ENCODE measurements at places on chromosomes 13 and 19.

DNA sequence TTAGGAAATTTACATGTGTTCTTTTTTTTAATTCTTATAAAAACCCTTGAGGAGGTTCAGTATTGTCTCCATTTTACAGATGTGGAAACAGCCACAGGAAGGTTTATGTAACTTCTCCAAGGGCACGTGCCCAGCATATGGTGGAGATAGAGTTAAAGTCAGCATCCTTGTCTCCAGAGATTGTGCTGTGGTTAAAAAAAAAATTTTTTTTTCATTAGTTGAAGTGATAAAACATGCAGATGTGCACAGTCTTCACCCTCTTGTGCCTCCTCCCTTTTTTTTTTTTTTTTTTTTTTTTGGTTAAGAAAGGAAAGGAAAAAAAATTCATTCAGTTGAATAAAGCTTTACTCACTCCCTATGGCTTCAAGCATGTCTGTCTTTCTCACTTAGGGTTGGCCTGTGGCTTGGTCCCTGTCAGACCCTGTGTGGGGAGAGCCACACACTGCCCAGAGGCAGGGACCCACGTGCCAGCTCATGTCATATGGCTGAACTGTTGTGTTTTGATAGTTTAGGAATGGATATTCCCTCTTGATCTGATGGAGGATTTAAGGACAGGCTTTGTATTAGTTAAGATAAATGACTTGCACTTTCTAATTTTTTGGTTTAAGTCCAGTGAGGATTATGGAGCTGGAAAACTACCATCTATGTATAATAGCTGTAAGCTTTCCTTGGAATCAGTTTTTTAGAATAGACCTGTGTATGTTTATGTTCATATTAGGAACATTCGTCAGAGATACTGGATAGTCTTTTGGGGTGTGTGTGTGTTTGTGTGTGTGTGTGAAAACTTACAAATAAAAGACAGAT is 19.3 kb downstream of the RNASEH2B start:
- no peak for DNase-seq

DNA sequence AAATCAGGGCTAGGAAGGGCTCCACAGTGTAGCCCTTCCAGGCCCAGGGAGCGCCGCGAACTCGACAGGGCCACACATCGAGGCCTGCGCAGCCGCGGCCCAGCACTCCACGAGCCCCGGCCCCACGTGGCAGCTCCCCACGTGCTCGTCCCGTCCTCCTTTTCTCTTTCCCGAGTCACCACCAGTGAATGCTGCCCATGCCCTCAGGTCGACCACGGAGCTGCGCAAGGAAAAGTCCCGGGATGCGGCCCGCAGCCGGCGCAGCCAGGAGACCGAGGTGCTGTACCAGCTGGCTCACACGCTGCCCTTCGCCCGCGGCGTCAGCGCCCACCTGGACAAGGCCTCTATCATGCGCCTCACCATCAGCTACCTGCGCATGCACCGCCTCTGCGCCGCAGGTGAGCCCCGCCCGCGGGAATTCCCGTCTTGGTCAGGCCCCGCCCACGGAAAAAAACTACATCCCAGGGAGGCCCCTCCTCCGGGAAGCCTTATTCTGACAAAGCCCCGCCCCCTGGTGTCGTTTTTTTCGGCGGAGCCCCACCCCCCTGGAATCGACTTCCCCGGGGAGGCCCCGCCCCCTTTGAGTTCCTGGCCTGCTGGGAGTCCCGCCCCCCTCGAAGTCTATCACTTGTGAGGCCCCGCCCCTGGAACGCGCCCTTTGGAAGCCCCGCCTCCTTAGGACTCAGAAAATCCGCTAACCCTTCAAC is 7.0 kb downstream of the HIF3A start:
- DNase-seq: no peak

GRCh38 chr19:38081547-38082255 is 142.3 kb downstream of the DPF1 start:
- DNase-seq: no peak

DNA sequence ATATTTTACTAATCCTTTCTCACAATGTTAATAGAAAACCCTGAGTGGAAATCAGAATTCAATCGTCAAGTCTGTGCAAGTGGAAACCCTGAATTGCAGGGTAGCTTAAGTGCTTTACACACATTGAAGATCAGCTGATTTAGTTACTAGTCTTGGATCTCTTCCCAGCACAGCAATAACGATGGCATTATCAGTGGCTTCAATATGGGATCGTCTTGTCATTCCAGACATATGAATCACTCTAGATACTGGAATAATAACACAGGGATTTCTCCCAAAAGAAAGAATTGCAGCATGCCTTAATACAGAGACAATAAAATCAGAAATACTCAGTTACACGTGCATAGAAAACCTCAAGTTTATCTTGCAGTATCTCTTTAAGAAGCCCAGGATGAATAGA is 12.6 kb upstream of the METTL21C start:
- DNase-seq: no peak

DNA sequence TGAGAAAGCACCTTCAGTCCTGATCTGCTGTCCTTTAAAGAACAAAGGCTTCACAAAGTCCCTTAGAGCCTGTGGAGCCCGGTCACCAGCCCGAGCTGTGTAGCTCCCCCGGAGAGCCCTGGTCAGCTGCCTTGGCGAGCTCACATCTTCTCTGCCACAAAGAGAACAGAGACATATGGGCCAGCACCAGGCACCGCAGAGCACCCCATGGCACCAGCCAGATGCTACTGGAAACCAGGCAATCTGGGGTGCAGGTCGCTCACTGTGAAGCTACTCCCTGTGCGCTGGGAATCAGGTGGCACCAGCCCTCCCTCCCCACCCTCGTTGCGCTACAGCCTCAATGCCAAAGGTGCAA is 44.3 kb upstream of the F7 start:
- DNase-seq: no peak

DNA sequence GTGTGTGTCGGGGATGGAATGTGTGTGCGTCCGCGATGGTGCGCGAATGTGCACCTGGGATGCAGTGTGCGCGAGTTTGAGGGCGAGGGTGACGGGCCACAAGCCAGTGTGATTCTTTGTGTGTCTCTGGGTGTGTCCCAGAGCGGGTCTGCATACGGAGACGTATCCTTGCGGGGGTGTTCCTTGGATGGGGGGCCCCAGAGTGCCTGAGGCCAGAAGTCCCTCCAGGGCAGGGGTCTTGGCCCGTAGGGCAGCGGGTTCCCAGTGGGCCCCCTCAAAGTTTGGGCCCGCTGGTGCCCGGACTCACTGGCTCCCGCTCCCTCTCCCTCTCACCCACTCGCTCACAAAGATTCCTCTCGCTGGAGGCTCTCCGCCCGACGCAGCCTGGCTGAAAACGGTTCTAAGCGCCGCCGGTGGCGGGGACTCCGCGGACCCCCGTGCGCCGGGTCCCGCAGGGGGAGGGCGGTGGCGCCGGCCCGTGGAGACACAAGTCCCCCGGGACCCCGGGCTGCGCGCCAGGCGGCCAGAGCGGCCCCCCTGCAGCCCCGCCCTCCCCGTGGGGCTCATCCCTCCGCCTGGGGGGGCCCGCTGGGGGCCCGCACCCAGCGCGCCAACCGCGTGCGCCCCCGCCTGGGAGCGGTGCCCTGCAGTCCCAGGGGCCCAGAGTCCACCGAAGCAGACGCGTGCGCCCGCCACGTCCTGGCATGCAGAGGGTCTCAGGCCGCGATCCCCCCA is 886 bp downstream of the CRLF1 start:
- DNase-seq: no peak

GRCh38 chr19:18756896-18757295 is 34.2 kb downstream of the COMP start:
- DNase-seq: no peak

- DNase-seq: no peak
Observed at GRCh38 chr13:74891610-74892009, 590.4 kb downstream of the TBC1D4 start.

DNA sequence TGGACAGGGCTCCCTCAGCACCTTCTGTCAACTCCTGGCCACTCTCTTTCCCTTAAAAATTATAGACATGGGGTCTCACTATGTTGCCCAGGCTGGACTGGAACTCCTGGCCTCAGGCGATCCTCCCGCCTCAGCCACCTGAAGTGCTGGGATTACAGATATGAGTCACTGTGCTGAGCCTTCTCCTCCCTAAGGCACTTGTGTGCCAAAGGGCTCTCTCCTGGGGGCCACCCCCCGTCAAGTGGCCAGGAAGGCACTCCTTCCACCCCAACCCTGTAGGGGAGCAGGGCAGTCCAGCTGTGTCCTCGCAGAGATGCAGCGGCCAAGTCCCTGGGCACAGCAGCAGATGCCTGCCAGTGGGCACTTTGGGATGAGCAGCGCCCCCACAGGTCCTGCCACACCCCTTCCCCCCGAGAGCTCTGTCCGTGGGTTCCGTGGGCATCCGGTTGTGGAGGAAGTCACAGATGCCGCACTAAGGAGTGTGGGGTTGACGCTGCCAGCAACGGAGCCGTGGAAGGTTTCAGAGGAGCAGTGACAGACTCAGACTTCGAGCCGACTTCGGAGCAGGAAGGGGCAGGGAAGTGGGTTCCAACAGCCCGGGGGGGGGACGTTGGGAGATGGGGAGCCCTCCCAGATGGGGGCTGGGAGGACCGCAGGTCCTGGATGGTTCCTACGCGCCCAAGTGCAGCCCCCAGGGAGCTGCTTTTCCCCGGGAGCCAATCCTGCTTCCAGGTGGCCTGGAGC is 3.3 kb upstream of the UQCR11 start:
- DNase-seq: peak; percentile 38

GRCh38 chr19:42534391-42534790 is 6.1 kb upstream of the CEACAM1 start:
- no peak for DNase-seq

DNA sequence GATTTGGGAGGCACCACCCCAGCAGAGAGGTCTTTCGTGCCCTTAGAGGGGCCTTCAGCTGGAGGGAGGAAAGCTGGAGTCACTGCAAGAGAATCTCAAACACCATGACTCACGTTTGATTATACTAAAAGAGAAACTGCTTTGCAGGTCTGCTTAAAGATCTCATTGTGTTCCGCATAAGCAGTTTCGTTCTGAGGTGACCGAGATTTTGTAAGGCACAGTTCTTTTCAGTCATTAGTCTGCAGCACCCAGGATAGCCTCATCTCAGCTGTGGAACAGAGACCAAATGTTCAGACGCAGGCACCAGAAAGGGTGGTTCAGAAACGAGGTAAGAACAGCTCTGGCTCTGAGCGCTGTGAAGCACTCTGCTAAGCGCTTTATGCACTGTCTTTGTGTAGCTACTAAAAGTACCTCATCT is 71.2 kb upstream of the GTF3A start:
- no peak for DNase-seq

- peak; percentile 37 for DNase-seq
Observed at GRCh38 chr13:51967482-51968446, 43.5 kb downstream of the ATP7B start.

GRCh38 chr19:29510701-29511265 is 15.0 kb upstream of the VSTM2B start:
- no peak for DNase-seq

- DNase-seq: no peak
Observed at GRCh38 chr19:55440411-55441105, 2.5 kb downstream of the SHISA7 start.

DNA sequence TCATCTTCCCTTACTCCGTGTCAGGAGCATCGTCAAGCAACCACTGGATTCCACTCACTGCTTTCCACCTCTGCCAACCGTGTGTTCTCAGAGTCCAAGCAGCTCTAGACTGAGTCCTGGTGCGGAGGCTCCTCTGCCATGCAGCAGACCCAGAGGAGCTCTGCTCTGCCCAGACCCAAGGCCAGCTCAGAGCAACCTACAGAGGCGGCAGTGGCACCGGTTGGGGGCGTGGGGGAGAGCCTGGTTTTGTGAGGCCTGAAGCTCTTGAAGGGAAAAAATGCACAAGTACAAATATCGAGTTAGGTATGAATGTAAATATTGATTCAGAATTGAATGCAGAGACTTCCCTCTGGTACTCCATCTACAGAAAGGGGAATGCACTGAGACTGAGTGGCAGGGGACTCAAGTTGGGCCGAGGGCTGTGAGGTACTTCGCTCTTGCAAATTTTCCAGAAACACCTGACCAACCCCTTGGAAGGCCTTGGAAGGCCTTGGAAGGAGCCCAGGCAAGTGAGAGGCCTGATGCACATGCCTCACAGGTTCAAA is 46.7 kb downstream of the GJA3 start:
- DNase-seq: no peak

DNA sequence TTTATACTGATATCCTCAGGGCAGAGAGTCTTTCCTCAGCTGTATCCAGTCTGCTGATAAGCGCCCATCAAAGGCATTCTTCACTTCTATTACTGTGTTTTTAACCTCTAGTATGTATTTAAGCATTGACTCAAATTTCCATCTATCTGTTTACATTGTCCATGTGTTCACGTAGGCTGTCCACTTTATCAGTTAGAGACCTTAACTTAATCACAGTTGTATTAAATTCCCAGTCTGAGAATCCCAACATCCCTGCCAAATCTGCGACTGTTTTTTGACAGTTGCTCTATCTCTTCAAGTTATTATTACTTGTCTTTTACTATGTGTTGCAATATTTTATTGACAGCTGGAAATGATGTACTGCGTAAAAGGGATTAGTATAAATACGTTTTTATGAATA is 1613.7 kb upstream of the MIR17HG start:
- DNase-seq: no peak

- DNase-seq: no peak
Observed at GRCh38 chr13:37129866-37130265, 24.4 kb upstream of the CSNK1A1L start.

GRCh38 chr13:30147421-30147820 is 159.9 kb downstream of the KATNAL1 start:
- DNase-seq: no peak

DNA sequence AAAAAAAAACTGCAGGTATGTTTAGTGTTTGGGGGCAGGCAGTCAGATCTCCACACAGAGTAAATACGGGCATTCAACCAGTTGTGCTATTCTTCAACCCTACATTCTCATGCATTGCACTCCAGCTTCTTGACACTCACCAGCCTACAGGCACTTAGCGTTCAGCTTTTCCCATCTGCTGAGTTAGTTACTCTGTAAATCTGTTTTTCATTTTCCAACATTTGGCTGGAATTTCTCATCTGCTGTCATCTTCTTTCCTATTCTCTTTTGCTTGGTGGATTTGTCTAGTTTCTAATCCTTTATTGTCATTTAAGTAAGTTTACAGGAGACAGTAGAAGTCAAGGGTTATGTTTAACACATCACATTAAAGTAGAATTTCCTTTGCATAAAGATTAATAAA is 1318.9 kb downstream of the OLFM4 start:
- no peak for DNase-seq

- no peak for DNase-seq
Observed at GRCh38 chr19:46068345-46069258, 27.8 kb upstream of the IGFL4 start.
